ENCODE measurements at places on chromosomes 2 and 18.

- H3K4me3 ChIP-seq = no peak overlapping the region
- no peaks in the 10 kb centered on the region for H3K27me3 ChIP-seq
- no peak overlapping the region for H3K27ac ChIP-seq
- H3K36me3 ChIP-seq = no peaks in the 10 kb centered on the region
- peaks cover 8% of the 10 kb centered on the region for H3K4me1 ChIP-seq
Observed at GRCh38 chr2:126244937-126245336, 411.0 kb upstream of the GYPC start.

- no peaks in the 10 kb centered on the region for H3K36me3 ChIP-seq
- H3K4me3 ChIP-seq = no peak overlapping the region
- H3K27ac ChIP-seq = no peak overlapping the region
- no peaks in the 10 kb centered on the region for H3K27me3 ChIP-seq
- H3K4me1 ChIP-seq = no peaks in the 10 kb centered on the region
Observed at GRCh38 chr2:162457046-162457445, 113.1 kb downstream of the GCA start.

- no peaks in the 10 kb centered on the region for H3K36me3 ChIP-seq
- no peak for DNase-seq
- H3K27me3 ChIP-seq = peaks cover 14% of the 10 kb centered on the region
- no peak overlapping the region for H3K27ac ChIP-seq
- no peak overlapping the region for H3K4me3 ChIP-seq
- H3K4me1 ChIP-seq = no peaks in the 10 kb centered on the region
Observed at GRCh38 chr2:157593411-157593810, 35.3 kb downstream of the ACVR1C start.

DNA sequence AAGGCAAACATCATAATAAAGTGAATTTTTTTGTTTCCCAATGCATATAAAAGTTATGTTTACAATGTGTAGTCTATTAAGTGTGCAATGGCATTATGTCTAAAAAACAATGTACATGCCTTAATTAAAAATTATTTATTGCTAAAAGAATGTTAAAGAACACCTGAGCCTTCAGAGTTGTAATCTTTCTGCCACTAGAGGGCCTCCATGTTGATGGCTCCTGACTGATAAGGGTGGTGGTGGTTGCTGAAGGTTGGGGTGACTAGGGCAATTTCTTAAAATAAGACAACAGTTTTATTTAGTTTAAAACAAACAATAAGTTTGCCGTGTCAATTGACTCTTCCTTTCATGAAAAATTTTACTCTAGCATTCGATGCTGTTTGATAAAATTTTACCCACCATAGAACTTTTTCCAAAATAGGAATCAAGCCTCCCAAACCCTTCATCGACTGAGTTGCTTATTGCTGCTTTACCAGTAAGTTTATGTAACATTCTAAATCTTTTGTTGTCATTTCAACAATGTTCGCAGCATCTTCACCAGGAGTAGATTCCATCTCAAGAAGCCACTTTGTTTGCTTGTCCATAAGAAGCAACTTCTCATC lies 32.3 kb downstream of the MAP3K2 start:
- H3K4me1 ChIP-seq = no peaks in the 10 kb centered on the region
- no peak for DNase-seq
- no peaks in the 10 kb centered on the region for H3K36me3 ChIP-seq
- H3K4me3 ChIP-seq = no peak overlapping the region
- no peak overlapping the region for H3K27ac ChIP-seq

Measured in heart left ventricle (tissue), 16 donors.